ENCODE measurements at places on chromosomes 13 and 19. TPM values are rescaled to one million over a fixed set of nuclear protein-coding genes. Genes with fewer than 3 reads are reported as not detected.

DNA sequence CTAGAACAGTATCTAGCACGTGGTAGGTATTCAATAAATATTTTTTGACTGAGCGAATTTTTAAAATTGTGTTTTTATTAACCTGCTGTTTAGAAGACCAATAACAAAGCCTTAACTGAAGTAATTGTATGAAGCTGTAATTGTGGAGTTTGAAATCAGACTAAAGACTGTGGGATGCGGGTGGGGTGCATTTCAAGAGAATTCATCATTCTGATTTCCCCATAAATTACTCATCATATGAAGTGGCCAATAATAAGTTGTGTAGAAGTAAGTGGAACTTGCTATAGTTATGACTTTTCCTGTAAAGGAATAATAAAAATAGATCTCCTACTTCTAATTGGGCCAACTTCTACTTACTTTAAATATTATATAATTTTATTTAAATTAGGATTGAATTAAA lies 449.3 kb downstream of the PCDH9 start:
- DNase-seq: no peak

GRCh38 chr19:46221981-46222610 lies 7.4 kb upstream of the IGFL1 start:
- no peak for DNase-seq

- DNase-seq: no peak
These were observed 1380.5 kb upstream of the ATXN8OS start for GRCh38 chr13:68727165-68727564.

DNA sequence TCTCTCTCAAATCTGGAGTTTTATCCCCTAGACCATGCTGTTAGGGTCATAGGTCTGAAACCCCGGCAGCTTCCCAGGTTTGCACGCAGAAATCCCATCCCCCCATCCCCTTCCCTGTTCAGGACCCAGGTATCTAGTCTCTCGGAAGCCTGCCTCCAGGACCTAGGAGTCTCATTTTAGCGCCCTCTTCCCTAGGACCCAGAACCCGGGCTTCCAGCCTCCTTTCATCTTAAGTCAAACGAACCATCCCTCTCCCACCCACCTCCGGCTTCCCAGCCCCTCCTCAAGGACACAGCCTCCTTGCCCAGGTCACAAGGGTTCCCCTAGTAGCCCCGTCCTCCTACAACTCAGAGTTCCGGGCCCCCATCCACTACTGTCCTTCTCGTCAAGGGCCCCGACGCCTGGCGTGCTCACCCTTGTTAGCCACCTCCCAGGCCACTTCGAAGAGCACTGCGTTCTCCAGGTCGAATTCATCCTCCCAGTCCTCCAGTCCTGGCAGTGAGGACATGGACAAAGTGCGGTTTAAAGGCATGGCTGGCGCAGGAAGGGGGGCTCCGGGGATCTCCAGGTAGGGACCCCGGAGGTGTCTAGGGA lies 431 bp downstream of the GYS1 start:
- no peak for DNase-seq

DNA sequence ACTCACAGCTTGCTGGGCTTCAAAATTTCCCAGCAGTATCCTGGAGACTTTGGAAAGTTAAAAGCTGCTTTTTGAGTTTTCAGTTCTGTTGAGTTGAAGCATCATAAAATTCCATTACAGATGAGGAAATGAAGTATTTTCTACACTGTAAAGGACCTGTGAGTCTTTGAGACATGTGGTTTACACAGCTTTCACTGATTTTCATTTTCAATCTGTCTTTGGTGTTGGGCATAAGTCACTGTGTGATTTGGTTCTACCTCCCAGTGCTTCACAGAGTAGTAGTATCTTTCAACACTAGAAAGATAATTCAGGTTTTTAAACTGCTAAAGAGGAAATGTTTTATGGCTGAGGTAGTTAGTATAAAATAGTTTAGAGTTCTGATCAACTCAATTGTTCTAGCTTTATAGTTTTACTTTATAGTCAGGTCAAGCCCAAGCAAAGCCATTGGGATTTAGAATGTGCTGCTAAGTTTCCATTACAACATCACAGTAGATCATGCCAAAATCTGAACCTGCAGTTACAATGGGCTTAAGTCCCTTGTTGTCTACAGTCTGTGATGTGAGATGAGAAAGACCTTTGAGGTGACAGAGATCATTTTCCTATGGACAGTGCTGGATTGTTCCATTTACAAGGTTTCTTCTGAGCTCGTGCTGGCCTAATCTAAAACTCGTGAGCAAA lies 161.6 kb downstream of the FLT1 start:
- DNase-seq: no peak

- peak; percentile 73 for DNase-seq
These were observed at the start of gene HRC for GRCh38 chr19:49155005-49155819. Gene HRC, minus strand, starts transcription at chr19:49155396. Its CDS starts 159 bp downstream, at chr19:49155237.

ADGRE3 gene
- total RNA-seq: 0.25 TPM
